Cerebellar nuclear complex (tissue), 1 donor: ENCODE measurements at places on chromosomes 2 and 18.

DNA sequence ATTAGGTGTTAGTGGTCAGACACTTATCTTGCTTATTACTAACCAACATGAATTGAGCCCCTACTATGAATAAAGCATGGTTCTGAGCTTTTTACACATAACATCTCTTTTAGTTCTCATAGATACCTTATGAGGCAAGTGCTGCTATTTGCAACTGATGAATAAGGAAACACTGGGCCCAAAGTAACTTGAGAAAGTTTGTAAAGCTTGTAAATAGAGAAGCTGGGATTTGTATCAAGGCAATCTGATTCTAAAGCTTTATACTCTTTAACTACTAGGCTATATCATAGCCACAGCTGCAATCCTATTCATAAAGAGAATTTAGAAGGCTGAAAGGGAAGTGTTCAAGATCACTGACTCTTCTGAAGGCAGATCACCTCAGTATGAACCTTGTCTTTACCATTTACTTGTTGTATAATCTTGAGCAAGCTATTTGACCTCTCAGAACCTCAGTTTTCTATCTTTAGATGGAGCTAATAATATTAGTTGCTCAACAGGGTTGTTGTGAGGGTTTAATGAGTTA, 60.4 kb downstream of the ABCB11 start:
- no peak for DNase-seq

- no peak for DNase-seq
These were observed 26.8 kb downstream of the MSH2 start for GRCh38 chr2:47429795-47430194.

DNA sequence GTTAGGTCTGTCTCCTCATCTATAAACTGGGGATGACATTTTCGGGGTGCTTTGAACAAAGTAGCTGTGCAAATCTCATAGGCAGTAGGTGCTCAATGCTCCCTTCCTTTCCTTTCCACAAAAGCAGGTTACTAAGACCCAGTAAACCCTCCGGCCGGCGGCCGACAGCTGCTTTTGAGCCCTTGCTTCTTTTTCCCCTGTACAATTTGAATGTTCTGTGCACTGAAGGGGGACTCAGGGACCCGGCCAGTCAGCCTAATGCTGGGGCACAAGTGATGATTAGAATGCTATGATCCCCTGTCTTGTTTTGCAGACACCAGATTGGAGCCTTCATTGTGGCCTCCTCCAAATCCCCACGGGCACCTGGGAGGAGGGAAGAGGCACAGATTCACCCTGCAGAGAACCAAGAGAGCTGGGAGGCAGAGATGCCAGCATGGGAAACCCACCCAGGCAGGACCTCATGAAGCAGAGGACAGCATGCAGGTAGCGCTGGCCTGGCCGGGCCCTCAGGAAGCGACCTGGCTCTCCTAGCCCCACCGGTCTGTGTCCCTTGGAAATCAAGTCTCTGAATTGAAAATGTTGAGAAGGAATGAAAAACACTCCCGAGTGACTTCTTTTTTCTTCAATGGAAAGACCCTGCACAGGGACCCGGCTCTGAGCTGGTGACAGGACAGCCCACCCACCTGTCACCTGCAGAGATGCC, 128.6 kb upstream of the HDAC4 start:
- no peak for DNase-seq

- no peak for DNase-seq
These were observed 216.5 kb downstream of the DYSF start for GRCh38 chr2:71669628-71670429.

DNA sequence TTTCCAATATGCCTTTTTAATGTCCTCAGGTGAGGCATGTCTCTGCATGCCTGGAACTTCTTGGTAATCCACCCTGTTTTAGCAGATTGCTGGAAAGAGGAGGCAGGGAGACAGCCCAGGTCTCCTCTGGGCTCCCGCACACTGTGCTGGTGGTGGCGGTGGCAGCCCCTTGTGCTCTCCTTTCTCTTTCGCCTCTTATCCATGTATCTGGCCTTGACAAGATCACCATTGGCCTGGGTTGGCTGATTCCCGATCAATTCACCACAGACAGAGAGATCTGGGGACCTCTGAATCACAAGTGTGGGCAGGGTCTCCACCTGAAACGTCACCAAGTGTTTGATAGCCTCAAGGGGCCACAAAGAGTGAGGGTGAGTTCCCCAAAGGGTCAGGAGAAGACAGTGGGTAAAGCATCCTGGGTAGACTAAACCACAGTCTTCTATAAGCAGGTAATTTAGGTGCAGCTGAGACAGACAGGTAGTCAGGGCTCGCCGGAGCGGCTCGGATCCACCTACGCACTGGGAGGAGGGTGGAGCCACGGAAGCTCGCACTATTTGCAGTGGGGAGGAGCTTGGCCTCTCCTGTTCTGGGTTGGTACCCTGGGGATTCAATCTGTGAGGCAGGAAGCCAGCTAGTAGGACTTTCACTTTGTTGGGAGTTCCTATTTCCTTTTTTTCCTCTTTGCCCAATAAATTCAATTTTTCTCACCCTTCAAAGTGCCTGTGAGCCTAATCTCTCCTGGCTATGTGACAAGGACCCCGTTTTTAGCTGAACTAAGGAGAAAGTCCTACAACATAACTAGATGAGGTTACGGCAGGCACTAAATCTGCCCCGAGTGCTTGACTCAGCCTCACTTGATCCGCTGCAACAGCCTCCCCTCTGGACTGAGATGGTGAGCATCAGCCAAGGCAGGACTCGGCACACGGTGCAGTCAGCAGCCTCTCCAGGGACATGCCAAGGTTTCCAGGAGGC, 57.6 kb downstream of the SLC4A3 start:
- DNase-seq: no peak

- DNase-seq: no peak
These were observed 44.0 kb upstream of the TXNDC2 start for GRCh38 chr18:9841752-9842151.

- no peak for DNase-seq
These were observed 15.0 kb downstream of the CERS6 start for GRCh38 chr2:168471163-168471475.

DNA sequence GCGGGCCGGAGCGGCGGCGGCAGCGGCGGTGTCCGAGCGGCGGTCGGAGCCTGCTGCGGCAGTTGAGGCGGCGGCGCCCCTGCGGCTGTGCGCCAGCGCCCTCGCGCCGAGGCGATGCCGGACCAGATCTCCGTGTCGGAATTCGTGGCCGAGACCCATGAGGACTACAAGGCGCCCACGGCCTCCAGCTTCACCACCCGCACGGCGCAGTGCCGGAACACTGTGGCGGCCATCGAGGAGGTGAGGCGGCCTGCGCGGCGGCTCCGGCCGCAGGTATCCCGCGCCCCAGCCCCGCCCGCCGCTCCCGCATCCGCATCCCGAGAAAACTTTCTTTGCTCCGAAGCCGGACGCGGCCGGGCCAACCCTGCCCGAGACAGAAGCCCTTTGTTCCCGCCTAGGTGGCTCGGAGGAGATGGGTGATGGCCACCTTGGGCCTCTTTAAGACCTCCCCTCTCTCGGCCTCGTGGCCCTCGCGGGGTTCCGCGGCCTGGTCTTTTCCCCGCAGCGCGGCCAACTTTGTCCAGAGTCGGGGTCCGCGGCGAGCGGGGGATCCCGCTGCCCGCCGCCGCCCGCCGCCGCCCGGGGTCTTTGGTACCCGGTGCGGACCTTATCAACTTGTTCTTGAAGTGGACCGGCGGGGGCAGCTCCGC, 504 bp downstream of the ASAP2 start:
- DNase-seq: no peak

GRCh38 chr18:54162431-54162830, 62.0 kb downstream of the MBD2 start:
- no peak for DNase-seq

- DNase-seq: no peak
These were observed 7.8 kb upstream of the PPP1R1C start for GRCh38 chr2:181977661-181978350.

GRCh38 chr2:159379181-159379580, 92.7 kb upstream of the WDSUB1 start:
- no peak for DNase-seq

GRCh38 chr2:3001615-3002560, 375.7 kb downstream of the EIPR1 start:
- DNase-seq: no peak

- no peak for DNase-seq
These were observed 233.7 kb downstream of the METTL4 start for GRCh38 chr18:2337552-2338141.

DNA sequence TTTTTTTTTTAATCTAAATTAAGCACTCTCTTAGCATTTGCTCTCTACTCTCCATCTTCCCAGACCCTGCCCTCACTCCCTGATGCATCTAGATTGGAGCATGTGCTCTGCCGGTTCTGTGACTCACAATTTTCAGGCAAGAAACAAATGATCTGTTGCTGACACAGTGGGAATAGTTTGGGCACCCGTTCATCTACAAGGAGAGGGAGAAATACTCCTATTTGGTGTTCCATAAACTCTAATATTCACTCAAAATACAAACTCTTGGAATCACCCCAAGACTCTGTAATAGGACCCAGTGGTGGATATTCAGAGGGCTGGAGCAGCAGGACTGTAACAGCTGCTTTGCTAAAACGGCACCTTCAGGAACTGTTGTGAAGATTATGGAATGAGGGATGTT, 37.1 kb upstream of the LINC00305 start:
- DNase-seq: no peak
